Hematopoietic multipotent progenitor cell treated with erythropoietin and hydrocortisone succinate and interleukin-3 and kit ligand, for 8 days (in vitro differentiated cells): ENCODE measurements at places on chromosomes 11 and 22.

GRCh38 chr11:43124272-43124935, 187.4 kb upstream of the API5 start:
- no peak for DNase-seq

DNA sequence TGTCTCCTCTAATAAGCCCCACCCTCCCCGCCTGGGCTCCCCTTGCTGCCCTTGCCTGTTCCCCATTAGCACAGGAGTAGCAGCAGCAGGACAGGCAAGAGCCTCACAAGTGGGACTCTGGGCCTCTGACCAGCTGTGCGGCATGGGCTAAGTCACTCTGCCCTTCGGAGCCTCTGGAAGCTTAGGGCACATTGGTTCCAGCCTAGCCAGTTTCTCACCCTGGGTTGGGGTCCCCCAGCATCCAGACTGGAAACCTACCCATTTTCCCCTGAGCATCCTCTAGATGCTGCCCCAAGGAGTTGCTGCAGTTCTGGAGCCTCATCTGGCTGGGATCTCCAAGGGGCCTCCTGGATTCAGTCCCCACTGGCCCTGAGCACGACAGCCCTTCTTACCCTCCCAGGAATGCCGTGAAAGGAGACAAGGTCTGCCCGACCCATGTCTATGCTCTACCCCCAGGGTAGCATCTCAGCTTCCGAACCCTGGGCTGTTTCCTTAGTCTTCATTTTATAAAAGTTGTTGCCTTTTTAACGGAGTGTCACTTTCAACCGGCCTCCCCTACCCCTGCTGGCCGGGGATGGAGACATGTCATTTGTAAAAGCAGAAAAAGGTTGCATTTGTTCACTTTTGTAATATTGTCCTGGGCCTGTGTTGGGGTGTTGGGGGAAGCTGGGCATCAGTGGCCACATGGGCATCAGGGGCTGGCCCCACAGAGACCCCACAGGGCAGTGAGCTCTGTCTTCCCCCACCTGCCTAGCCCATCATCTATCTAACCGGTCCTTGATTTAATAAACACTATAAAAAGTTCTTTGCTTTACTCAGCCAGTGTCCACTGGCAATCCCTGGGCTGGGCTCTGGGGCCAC, 14.4 kb downstream of the TSKU start:
- DNase-seq, result no peak

DNA sequence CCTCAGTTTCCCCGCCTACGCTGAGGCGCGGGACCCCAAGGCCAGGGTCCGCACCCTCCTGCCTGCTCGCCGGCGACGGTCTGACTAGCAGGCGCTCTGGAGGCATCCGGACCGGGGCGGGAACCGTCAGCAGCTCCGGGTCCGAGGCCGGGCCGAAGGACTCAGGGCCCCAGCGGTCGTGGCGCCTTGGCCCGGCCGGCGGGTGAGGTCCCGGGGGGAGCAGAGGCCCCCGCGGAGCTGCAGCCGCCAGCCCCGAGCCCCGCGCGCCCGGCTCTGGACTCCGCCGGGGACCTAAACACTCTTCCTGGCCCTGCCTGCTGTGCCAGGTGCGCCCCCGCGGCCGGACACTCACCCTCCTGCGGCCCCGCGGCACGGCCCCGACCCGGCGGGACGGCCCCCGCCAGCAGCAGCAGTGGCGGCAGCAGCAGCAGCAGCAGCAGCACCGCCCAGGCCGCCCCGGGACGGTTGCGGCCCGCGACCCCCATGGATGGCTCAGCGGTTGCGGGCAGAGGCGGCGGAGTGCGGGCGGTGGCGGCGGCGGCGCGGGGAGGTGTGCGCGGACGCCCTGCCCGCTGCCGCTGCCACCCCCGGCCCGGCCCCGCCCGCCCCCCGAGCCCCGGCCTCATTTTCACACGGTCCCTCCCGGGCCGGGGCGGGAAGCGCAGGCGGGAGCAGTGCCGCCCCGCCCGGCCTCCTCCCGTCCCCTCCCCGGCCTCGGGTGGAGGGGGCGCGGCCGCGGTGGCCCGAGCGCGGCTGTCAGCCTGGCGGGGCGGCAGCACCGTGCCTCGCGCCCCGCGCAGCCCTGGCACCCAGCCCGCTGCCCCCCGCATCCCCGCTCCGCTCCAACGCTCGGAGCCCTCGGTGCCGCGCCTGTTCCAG, at the start of gene SCUBE2:
TSS of gene SCUBE2 (minus strand) at position 556 of the 879 bp plus-strand sequence. CDS start at position 485, 71 bp downstream.
- DNase-seq, result no peak

DNA sequence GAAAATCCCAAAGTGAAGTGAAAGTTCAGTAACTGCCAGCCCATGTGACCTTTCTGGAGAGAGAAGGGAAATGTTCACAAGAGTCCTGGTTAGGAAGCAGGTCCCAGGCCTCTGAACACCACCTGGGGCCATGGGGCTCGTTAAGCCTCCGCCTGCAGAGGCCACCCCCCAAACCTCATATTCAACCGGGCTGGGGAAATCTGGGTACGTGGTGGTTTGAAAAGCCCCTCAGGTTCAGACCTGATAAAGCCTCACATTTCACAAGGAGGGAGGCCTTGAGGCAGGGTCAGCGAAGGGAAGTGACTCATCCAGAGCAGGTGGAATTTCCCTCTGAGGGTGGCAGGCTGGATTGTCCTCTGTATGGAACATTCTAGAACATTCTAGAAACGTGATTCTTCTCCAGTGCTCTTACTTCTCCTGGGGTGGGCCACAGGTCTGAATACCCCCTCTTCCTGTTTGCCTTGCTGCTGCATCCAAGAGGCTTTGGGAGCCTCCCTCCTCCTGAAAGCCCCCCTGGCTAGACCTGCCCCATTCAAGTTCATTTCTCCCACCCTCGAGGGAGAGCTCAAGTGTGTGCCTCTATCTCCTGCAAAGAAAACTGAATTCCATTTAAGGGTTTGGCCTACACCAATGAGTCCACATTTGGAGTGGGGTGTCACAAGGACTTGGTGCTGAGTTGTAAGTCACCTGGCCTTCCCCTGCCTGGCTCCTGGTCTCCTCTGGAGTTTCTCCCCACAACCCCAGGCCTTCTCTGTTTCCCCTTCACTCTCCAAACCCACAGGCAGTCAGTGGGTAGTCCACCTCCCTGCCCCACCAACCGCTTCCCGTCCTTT, 6.3 kb downstream of the FXYD2 start:
- no peak for DNase-seq

DNA sequence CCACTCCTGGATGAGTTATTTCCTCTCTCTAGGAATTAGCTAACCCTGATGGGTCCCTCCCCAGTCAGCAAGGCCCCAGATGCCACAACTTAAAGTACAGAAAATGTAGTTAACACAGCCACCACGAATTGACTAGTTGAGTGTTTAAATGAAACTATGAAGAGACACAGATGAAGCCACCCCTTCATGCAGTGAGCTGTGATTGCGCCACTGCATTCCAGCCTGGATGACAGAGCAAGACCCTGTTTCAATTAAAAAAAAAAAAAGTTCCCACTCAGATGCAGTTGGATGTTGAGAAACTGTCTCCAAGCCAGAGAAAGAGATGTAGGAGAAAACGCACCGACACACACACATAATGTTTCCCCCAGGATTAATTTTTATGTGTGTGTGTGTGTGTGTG, 53.3 kb downstream of the SCN3B start:
- DNase-seq, result no peak

DNA sequence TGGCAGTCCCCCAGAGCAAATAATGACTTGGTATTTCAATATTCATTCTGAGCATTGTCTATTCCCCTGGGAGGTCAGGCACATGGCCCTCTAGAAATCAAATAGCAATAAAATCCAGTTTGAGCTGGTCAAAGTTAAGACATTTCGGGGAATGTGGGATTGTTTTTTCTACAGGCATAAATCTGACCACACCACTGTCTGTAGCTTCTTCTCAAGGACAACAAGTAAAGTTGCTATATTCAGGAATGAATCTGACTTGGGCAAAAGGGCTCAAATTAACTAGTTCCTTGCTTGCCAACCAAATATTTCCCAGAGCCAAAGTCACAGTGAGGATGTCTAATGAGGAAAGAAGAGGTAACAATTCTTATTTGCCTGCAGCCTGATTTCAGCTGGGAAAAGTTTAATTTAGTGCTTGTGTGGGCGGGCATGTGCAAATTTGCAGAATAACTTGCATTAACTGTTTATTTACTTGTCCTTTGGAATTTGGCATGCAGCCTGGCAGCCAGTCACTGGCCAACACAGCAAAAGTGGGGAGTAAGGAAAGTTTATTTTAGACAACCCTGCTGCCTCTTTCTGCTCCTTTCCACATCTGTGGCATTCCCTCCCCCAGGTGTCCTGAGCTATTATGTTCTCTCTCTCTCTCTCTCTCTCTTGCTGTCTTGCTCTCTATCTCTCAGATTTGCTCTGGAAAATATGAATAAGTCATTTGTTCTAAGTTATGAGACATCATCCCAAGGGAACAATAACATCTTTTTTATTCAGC, 51.2 kb upstream of the ARHGAP20 start:
- DNase-seq, result no peak

DNA sequence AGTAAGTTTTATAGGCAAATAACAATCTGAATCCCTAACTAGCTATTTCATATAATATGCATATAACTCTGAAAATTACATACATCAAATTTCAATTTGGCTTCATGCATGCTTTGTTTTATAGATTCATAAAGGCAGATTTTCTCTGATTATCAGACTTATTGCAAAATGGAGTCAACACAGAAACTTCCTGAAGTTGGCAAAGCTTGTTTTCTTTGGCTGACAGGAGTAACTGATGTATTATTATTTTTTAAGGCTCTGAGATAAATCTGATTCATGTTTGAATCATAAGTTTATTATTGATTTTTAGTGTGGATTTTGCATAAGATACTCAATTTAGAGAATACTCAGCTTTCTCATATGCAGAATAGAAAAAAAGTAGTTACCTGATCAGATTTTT, 356.3 kb upstream of the CCDC90B start:
- DNase-seq, result no peak

DNA sequence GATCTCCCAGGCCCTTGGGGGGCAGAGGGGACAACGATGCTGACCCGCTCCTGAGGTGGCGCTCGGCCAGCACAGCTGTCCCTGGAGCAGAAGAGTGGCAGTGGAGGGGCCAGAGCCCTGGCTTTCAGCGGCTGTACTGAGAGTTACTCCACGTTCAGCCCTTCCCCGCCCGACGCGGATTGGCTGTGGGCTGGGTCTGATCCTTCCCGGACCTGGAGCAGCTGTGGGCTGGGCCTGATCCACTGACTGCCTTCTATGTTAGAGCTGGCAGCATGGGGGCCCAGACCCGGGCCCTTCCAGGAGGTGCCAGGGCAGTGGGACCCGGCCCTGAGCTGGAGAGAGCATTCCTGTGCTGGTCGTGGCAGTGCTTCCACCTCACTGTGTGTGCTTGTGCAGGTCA, 27.8 kb downstream of the YWHAH start:
- no peak for DNase-seq

GRCh38 chr11:16204261-16204660, 152.1 kb downstream of the SOX6 start:
- DNase-seq, result no peak

DNA sequence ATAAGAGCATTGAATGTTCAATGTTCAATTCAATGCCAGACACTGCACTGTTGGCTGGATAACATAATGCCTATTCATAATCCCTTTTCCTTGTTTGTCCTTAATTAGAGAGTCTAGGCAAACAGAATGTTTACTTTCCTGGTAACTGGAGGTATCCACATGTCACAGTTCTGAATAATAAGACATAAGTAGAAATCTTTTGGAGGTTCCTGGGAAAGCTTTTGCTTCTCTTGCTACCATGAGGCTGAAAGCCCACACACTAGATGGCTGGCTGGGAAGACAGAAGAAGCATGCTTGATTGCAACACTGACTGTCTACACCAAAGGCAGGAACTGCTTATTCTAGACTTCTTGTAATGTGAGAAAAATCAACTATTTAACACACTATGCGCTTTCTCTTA, 79.5 kb downstream of the GAB2 start:
- no peak for DNase-seq
